ENCODE measurements at places on chromosomes 2 and 18.

DNA sequence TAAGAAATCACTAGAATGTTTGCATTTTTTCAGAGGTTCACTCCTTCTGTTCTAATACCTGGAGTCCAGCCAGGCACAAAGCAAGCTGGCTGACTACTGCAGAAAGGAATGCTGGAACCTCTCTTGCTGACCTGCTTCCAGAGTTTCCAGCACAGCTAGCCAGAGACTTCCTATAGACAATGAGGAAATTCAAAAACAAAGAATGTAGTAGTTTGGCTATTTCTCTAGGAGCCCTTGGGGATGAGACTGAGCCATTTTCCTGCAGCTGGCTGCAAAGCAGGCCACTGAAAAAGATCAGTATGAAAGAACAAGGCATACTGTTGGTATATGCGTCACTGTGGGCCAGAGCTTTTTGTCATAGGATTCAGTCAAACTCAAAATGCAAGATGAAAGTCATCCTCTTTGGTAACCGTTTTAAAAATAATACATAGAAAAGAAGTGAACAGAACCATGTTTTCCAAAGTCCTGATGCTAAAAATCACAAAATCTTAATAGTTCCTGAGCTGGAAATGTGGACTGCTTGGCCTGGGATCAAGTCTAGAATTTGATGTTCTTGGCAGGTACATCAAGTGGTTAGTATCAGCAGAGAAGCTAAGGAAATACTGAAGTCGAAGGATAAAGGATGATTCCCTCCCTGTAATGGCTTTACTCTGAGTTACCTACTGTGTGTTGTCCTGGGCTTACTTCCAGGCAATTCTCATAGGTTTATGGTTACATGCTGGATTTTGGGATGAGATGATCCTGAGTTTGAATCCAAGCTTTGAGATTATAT, 9.0 kb upstream of the DSEL start:
- no peak for DNase-seq

- DNase-seq: no peak
These were observed 5.2 kb downstream of the CCBE1 start for GRCh38 chr18:59691996-59692395.

GRCh38 chr2:148888003-148888501, 13.0 kb downstream of the KIF5C start:
- no peak for DNase-seq

- no peak for DNase-seq
These were observed 40.5 kb upstream of the HS6ST1 start for GRCh38 chr2:128358941-128359731.

- no peak for DNase-seq
These were observed 3.2 kb downstream of the LRRC30 start for GRCh38 chr18:7234091-7234490.

- DNase-seq: no peak
These were observed 63.3 kb downstream of the FAM228A start for GRCh38 chr2:24238158-24238557.

DNA sequence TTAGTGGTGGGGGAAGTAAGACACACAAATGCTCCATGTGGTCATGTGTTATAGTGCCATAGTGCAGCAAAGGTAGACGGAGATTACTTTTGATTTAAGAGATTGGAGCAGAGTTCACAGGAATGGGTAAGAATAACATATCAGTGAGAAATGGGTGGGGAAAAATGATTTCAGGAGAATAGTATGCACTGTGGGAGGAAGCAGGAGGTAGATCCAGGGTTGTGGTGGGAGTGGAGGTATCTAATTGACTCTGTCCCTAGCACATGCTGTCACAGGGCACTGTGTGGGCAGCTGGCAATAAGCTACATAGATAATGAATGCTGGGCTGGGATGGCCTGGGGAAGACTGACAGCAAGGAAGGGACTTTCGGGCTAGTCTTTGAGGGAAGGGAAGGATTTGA, 65.3 kb downstream of the STAT1 start:
- no peak for DNase-seq

- no peak for DNase-seq
These were observed 67.9 kb upstream of the RAPGEF4 start for GRCh38 chr2:172667581-172668325.

DNA sequence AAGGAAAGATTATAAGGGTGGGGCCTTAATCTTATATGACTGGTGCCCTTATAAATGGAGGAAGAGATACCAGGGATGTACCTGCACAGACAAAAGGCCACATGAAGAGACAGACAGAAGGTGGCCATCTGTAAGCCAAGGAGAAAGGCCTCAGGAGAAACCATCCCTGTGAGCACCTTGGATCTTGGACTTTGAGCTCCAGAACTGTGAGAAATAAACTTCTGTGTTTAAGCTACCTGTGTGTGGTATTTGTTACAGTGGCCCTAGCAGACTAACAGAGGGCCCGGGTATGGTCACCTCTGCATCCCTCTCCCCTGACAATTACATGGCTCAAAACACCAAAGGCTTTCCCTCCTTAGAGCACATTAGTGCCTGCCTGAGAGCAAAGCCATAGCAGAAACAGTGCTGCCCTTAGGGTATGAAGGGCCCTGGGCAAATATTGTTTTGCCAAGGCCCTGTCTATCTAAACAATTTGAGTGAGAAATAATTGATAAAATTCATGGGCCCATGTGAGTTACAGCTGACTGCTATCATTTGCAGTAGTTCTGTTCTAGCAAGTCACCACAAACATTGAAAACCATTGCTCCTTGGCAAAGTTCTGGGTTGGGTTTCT, 109.3 kb upstream of the MYCN start:
- no peak for DNase-seq

DNA sequence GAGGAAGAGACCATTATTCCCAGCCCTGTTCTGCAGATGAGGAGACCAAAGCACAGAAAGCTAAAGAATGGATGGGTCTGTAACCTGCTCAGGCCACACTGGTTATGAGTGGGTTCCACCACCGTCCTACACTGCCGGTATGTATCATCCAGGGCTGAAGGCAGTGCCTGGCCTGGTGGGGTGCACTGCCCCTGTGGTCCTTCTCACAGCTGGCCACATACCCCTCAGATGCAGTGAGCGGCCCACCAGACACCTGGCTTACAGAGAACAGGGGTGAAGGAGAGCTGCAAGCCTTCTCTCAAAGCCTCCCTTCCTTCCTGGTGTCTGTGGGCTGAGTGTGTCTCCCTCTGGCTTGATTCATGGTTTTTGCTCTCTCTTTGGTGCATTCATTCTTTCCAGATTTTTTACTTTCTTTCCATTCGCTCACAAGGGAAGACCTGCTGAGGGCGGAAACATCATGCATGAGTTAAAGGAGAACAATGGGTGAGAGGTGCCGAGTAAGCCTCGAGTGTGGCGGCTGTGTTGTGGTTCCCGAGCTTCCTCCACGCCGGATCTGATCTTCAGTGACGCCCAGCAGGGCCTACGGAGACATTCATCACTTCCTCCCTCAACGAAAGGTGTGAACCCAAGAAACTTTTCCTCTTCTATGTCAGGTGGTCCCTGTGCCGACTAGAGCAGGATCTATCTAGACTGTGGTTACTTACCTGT, 62.1 kb upstream of the REL start:
- DNase-seq: peak; percentile 71

- DNase-seq: peak; percentile 47
These were observed at the start of gene RBM43 for GRCh38 chr2:151261231-151261976. RBM43 (minus strand) TSS chr2:151261863; CDS start chr2:151261727, 136 bp downstream.

- no peak for DNase-seq
These were observed 114.2 kb downstream of the RBMS1 start for GRCh38 chr2:160379399-160379798.

GRCh38 chr2:157644776-157645175, 16.1 kb upstream of the ACVR1C start:
- no peak for DNase-seq

DNA sequence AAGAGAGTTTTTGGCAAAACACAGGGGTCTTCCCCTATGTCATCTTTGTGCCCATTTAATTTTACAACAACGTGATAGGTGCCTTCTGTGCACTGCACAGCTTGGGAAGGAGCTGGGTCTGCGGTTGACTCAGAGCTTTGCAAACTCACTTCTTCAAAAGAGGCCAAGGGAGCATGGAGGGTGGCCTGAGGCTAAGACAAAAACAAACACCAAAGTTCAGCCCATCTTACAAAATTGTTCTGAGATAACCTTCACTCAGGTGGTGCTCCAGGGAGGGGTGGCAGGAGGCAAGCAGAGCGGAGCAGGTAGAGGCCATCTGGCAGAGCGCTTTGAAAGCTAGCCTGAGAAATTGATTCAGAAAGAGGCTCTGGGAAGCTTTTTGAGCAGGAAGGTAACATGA, 9.8 kb downstream of the SOWAHC start:
- no peak for DNase-seq

DNA sequence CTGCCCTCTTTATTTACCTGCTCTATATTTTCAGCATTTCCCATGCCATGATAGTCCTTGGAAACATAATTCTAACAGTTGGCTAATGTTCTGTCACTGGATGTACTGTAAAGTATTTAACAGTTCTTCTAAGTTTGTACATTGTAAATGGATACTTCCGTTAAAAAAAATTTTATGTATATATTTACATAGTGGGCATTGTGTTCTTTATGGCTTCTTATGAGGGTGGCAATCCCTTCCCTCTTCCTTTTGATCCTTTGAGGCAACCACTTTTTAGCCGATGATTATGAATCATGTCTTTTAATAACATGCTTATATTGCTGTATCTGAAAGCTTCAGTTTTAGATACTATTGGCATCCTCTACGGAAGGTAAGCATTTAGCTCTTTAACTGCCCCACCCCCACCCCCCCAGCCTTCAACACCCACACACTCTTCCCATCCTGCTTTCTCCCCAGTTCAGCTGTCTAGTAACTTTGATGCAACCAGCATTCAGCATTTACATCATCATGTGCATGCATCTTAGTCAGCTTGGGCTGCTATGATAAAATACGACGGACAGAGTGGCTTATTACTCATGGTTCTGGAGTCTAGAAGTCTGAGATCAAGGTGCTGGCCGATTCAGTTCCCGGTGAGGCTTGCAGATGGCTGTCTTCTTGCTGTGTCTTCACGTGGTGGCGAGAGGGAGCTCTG, 21.0 kb upstream of the EDAR start:
- DNase-seq: no peak

GRCh38 chr2:119028327-119029174, 86.6 kb downstream of the MARCO start:
- DNase-seq: no peak

- DNase-seq: no peak
These were observed 1003.2 kb upstream of the FAM98A start for GRCh38 chr2:34602262-34602661.

- no peak for DNase-seq
These were observed 2.3 kb downstream of the LHCGR start for GRCh38 chr2:48753228-48753627.

GRCh38 chr2:69209482-69209881, 177.5 kb downstream of the GFPT1 start:
- DNase-seq: no peak

DNA sequence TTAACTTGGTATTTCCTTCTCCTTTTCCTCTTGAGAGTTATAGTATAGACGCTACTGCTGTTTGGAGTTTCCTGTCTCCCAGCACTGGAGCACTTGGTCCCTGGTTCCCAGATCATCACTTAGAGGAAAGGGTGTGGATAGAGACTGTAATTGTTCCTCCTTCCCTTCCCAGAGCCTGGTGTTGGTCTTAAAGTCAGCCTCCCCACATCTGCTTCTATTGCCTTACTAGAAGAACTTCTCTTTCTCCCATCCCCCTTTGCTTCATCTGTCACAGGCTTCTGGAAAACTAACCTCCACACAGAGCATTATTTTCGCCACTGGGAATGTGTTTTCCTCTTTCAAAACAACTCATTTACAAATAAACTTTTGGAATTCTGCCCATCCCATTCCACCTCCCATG, 131.0 kb downstream of the CCDC85A start:
- DNase-seq: no peak

- no peak for DNase-seq
These were observed 142.3 kb upstream of the TANK start for GRCh38 chr2:161017780-161018470.

DNA sequence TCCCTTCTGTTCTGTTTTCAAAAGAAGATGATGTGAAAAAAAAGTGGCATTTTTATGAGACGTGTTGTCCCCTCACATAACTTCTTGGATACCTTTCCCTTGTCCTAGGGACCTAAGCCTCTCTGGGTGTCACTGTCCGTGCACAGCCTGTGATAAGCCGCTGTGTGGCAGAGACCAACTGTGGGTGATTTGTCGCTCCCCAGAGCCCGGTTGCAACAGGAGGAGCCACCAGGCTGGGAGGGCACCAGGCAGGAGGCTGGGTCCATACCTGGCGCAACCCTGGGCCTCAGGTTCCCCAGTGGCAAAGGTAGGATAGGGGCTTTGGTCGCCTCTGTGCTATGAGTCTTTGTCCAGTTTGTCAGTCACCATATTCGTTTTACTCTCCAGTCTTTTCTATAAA, 82.1 kb downstream of the AGAP1 start:
- no peak for DNase-seq

DNA sequence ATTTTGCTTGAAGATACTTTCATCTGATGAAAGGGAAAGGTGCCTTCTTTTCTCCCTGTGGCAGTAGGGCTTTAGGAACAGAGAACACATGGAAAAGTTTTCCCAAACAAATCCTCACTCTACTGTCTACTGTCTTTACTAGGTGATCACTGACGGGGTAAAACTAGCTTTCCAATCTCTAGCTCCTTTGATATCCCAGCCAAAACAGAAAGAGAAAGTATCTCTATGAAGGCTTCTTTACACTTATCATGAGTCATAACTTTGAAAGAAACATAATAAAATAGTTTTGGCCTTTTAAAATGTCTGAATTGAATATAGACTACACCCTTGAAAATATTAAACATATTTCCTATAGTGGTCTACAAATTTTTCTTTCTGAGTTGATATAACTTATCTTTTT, 214.5 kb downstream of the DSEL start:
- DNase-seq: no peak

- peak; percentile 18 for DNase-seq
These were observed 132.1 kb downstream of the MBP start for GRCh38 chr18:77000527-77000926.

DNA sequence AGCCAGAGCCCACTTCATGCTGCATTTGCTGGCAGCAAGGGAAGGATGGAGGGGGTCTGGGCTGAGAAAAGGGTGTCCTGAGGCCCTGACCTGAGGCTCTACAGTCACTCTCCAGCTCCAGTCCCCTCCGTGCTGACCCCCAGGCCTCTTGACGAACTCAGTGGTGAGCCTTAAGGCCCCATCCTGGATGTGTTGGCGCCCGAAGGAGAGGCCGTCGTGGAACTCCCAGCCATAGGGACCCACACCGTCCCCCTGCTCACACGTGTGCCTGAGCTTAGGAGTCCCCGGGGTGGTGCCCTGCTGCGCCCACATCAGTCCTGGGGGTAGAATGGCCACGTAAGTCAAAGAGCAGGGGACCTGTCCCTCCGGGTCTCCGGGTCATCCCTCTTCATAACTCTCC, 776 bp downstream of the MOGS start:
- DNase-seq: no peak

GRCh38 chr18:12373116-12373770, 3.8 kb downstream of the AFG3L2 start:
- no peak for DNase-seq

- no peak for DNase-seq
These were observed 29.3 kb upstream of the MMADHC start for GRCh38 chr2:149616681-149617456.

GRCh38 chr2:235418918-235419317, 74.9 kb upstream of the AGAP1 start:
- DNase-seq: no peak
